ENCODE measurements at places on chromosomes 3 and 15. TPM values are rescaled to one million over a fixed set of nuclear protein-coding genes. Genes with fewer than 3 reads are reported as not detected.

Gene NOX5
- polyA plus RNA-seq, result 0.33 TPM

GRCh38 chr3:151562891-151563290 lies 102.0 kb upstream of the IGSF10 start:
- DNase-seq, result no peak

DNA sequence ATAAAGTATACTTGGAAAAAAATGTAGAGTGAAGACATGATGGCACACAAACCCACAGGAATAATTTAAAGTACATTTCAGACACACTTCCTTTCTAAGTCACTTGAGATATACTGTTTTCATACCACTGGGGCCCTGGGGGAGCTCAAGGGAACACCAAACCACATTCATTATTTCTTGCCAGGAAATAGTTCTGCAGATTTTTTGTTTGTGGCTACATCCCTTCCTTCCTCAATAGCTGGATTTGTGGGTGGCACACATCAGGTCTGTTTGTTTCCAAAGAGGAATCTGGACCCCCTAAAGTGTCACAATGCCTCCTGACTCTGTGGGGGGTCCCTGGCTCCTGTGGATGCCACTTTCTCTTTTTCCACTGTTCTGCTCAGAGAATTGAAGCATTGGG lies 153.5 kb upstream of the COL8A1 start:
- no peak for DNase-seq

GRCh38 chr3:16056217-16056616 lies 118.3 kb upstream of the GALNT15 start:
- DNase-seq, result no peak

DNA sequence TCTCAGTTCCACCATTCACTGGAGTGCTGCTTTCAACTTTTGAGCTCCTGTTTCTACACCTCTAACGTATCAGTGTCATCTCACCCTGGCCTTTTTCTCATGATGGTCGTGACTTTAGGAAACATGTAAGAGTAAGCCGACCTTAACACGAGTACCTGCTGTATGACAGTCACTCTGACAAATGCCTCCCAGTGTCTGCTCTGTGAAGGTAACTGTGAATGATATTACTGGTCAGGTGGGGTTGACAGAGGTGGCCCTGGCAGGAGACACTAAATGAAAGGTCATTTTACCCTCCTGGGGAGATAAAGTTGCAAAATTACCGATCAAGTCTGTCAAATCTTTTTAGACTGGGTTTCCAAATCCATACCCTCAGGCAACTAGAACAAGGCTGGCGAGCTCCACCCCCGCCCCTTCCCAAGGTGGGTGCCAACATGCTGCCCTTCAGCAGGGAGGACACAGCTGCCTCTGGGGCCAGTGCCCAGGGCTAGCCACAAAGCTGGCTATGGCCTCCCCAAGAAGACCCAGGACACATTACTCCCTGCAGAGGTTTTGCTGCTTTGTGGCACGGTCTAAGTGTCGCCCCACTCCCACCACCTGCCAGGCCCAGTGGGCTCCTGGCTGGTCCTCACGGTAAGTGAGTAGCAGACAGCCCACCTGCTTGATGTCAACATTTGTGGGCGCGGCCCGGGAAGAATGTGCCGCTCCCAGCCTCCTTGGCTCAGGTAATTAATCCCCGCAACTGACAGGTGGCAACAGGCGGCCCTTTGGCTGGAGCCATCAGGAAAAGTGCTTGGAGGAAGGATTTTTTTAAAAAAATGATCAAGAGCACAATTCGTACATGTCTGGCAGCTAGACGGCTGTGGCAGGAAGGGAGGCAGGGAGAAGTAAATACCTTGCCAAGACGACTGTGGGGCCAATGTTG lies 211.8 kb downstream of the TP63 start:
- DNase-seq, result peak; percentile 41

GRCh38 chr15:40424483-40425115 lies 16.2 kb upstream of the BAHD1 start:
- no peak for DNase-seq
